ENCODE measurements at places on chromosomes 6 and 20. TPM values are rescaled to one million over a fixed set of nuclear protein-coding genes. Genes with fewer than 3 reads are reported as not detected.

Gene GSTA3
- total RNA-seq, result not detected

Gene POU5F1
- total RNA-seq, result not detected

Gene SMOC2
- 0.81 TPM for total RNA-seq

Gene CYP39A1
- total RNA-seq, result not detected

Gene RNF217
- total RNA-seq, result 9.7 TPM

Gene CENPW
- 0.72 TPM for total RNA-seq

Gene CFB
- 103 TPM for total RNA-seq

Gene GNAS
- total RNA-seq, result 635 TPM

Gene GJA1
- total RNA-seq, result 113 TPM

Gene TAGAP
- total RNA-seq, result not detected

Gene SLC26A8
- total RNA-seq, result not detected

Gene OVOL2
- total RNA-seq, result not detected

Gene TRERF1
- 2.9 TPM for total RNA-seq

Gene ACTL10
- 2.4 TPM for total RNA-seq

Gene VARS2
- total RNA-seq, result 7.9 TPM

Gene GSTA1
- not detected for total RNA-seq

Gene SLC35B3
- 23.6 TPM for total RNA-seq

Gene CLIC5
- not detected for total RNA-seq

Gene TTPAL
- 8.3 TPM for total RNA-seq

Gene SLC35B2
- 70.3 TPM for total RNA-seq

Gene ACOT8
- 45.3 TPM for total RNA-seq

Gene BPIFB3
- total RNA-seq, result not detected

Gene GSTA2
- not detected for total RNA-seq

Gene WFDC12
- not detected for total RNA-seq

Gene NKX2-4
- total RNA-seq, result not detected

Gene AIF1
- not detected for total RNA-seq

Gene LY86
- total RNA-seq, result not detected

Gene HLA-DQA1
- total RNA-seq, result not detected

Gene RSPH4A
- 0.32 TPM for total RNA-seq

Gene MACROD2
- not detected for total RNA-seq

Gene RAET1E
- total RNA-seq, result 0.49 TPM

Gene KIAA1755
- 0.32 TPM for total RNA-seq

Gene MRAP2
- total RNA-seq, result 0.49 TPM

Gene PTGIS
- 20.7 TPM for total RNA-seq

Gene HLA-E
- 191 TPM for total RNA-seq

Gene TOMM6
- 134 TPM for total RNA-seq

Gene AGER
- total RNA-seq, result 1.6 TPM

Gene NKAIN2
- total RNA-seq, result not detected

Gene AGPAT4
- total RNA-seq, result 2.3 TPM

Gene ARG1
- total RNA-seq, result not detected

Gene PI3
- 4.5 TPM for total RNA-seq

Gene BPIFA2
- not detected for total RNA-seq

Gene KHDC1
- total RNA-seq, result 2.1 TPM

Gene LPA
- total RNA-seq, result not detected

Gene RAET1G
- total RNA-seq, result not detected

All from cardiac atrium fibroblast (primary cell).